Stimulated activated naive CD8-positive, alpha-beta T cell treated with anti-CD3 and anti-CD28 coated beads, Interleukin-15, amount 100 ng/mL, for 72 hours (primary cell): ENCODE measurements at places on chromosomes 16 and 17.
A peak's percentile ranks its signal among the peaks of the same experiment; 100 is the strongest.

DNA sequence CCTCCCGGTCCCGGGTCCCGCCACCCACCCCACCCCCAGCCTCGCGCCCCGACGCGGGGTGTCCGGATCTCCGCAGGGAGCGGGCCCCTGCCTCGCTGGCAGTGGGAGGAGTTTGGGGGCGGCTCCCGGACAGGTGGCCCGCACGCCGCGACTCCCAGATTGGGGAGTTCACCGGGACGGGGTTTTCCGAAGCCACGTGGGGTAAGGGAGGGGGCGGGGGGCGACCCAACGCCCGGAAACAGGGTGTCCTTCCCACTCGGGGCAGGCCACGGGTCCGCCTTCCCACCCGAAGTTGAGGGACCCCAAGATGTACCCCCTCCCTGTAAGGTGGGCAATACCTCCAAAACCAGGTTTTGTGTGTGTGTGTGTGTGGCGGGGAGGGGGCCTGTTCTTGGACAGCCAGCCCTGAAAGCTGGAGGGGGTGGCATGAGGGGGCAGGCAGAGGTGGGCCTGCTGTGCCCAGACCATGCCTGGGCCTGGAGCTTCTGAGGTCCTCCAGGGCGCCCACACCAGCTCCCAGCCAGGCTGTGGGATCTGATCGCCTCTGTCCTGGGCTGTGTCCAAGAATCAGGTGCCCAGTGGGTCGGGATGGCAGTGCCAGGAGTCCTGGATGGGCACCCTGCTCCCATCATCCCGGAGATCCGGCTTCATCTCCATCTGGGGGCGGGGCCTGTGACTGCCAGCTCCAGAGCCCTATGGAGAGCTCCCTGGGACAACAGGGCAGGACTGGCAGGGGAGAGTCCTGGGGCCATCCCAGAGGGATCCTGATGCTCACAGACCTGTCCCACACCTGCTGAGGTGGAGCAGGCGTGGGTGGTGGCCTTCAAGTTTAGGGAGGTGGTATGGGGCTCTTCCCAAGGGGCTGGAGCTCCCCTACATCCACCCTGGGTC, 767 bp downstream of the SYNGR2 start:
- DNase-seq = no peak

DNA sequence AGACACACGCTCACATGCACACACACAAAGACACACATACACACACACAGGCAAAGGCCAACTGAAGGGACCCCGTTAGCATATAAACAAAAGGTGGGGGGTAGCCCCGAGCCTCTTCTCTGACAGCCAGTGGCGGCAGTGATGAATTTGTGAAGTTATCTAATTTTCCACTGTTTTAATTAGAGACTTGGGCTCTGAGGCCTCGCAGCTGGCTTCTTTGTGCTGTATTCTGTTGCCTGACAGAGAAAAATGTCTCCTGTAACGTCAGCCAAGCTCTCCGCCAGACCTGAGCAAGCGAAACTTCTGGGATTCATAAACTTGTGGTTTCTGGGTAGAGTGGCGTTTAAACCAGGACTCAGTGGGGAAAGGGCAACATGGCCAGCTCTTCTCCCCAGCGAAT, 113.9 kb upstream of the FOXF1 start:
- DNase-seq = no peak

GRCh38 chr17:69578385-69578936, 164.0 kb downstream of the MAP2K6 start:
- no peak for DNase-seq

DNA sequence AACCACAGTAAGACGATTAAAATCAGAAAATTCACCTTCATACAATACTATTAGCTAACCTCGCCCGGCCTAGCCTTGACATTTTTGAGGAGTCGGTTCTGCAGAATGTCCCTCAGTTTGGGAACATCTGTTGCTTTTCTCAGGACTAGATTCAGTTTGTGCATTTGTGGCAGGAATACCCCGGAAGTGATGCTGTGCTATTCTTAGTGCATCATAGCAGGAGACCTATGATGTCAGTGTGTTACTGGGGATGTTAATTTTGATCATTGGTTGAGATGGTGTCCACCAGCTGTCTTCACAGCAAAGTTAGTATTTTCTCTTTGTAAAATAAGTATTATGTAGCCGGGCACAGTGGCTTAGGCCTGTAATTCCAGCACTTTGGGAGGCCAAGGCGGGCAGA, 21.5 kb upstream of the HELZ start:
- no peak for DNase-seq

GRCh38 chr17:74350486-74350885, 11.2 kb downstream of the BTBD17 start:
- no peak for DNase-seq

GRCh38 chr17:76726776-76727718, at the start of gene METTL23:
METTL23 (plus strand) TSS chr17:76726839; CDS start chr17:76729711, 2,872 bp downstream.
- DNase-seq = peak; percentile 93

DNA sequence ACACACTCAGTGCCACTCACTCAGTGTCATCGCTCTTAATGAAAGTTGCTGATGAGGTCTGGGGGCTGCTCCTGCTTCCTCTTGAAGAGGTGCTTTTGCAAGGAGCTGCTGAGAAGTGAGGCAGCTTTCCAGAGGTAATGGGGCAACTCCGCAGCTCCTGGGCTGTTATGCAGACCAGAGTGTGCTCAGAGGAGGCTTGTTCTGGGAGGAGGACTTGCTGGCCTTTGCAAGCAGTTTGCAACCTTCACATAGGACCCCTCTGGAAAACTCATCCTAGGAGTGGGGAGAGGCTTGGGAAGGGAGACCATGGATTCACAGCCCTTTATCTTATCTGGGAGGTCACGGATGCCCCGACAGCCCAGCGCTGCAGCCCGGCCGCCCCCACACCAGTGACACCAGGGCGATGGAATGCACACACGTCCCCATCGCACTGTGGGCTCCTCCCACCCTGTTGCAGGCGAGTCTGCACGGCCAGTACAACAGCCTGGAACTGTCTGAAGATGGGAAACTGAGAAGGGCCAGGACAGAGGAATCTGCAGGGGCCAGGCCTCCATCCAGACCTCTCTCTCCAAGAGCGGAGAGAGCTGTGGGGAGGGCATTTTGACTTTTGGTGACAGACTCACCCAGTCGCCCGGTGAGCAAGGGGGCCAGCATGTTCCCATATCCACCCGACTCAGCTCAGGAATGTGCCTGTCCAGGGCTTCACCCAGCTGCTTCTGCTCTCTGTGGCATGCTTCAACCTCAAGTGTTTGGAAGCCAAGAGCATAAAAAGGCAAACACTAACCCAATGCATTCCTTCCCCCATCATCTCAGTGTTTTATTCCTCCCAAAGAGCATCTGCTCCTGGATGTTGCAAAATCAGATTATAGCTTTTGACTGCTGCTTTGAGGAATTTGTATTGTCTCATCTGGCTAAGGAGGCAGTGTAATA, 78.6 kb upstream of the ZNF469 start:
- DNase-seq = no peak

DNA sequence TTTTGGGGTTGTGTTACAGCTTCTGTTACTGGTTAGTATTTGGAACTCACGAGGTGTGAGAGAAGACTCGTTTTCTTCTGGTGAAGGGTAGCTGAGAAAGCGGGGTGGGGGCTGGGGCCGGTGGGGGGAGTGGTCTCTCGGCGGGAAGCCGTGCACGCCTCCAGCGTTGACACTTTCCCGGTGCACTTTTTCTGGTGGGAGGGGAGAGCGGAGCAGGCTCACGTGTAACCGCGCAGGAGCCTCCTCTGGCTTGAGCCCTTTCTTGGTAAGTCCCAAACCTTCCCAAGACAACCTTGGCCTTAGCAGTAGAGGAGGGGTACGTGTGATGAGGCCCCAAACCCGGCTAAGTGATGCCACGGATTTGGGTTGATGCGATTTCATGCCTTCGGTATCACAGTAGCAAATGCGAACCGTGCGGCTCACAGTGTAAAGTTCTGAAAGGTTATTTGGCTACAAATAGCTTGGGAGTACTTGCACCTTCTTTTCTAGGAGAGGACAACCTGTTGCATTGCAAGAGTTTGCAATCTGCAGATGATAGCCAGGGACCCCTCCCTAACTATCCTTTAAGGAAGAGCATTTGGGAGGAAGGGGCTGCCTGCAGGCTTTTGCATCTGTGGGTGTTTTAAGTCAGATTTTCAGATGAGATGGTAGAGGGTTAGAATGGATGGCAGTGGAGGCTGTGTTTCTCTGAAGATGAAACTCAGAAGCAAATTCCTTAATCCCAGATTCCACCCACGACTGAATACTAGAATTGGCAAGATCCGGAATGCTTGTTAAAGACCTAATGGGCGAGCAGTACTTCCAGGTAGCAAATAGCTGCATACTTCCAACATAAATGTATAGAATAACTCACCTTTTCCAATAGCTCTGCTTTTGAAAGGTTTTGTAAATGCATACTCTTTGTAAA, 1.5 kb downstream of the HLF start:
- peak; percentile 3 for DNase-seq

DNA sequence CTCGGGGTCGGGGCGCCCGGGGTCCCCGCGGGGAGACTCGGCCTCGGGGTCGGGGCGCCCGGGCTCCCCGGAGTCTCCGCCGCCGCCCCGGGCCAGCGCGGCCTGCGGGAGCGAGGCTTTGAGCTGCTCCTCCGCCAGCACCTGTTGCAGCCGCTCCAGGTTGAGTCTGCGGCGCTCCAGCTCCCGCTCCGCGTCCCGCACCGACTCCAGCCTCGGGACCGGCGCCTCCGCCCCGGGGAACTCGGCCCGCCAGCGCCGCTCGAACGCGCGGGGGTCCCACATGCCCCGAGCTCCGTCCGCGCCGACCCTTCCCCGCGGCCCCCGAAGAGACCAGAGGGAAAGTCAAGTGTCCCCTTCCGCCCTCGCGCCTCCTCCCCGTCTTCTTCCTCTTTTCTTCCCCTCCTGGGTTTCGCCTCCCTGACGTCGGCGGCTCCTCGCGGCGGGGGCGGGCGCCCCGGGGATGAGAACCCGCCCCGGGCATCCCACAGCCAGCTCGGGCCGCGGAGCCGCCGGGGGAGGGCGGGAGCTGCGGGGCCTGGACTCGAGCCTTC, 40.8 kb upstream of the BHLHA9 start:
- DNase-seq = peak; percentile 38

GRCh38 chr16:72985148-72985941, 62.6 kb downstream of the ZFHX3 start:
- no peak for DNase-seq

GRCh38 chr17:76593384-76593826, 7.7 kb upstream of the ST6GALNAC2 start:
- DNase-seq = no peak

- no peak for DNase-seq
These were observed 64.7 kb upstream of the SLC12A3 start for GRCh38 chr16:56800355-56800754.

GRCh38 chr16:89315791-89316581, 98.5 kb downstream of the ZNF778 start:
- peak; percentile 75 for DNase-seq

GRCh38 chr16:1997494-1998359, 8.0 kb downstream of the SYNGR3 start:
- no peak for DNase-seq

GRCh38 chr16:84408314-84408690, 40.0 kb downstream of the ATP2C2 start:
- DNase-seq = no peak

GRCh38 chr17:20010099-20010863, 1.1 kb downstream of the SPECC1 start:
- DNase-seq = no peak

- no peak for DNase-seq
These were observed 141.2 kb downstream of the CMIP start for GRCh38 chr16:81585785-81586184.

DNA sequence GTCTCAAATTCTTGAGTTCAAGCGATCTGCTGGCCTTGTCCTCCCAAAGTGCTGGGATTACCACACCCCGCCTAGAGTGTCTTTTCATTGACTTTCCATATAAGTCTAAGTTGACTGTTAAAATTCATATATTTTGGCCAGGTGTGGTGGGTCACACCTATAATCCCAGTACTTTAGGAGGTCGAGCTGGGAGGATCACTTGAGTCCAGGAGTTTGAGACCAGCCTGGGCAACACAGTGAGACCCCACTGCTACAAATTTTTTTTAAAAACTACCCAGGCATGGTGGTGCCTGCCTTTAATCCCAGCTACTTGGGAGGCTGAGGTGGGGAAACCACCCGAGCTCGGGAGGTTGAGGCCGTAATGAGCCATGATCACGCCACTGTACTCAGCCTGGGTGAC, 21.9 kb upstream of the MRC2 start:
- no peak for DNase-seq

DNA sequence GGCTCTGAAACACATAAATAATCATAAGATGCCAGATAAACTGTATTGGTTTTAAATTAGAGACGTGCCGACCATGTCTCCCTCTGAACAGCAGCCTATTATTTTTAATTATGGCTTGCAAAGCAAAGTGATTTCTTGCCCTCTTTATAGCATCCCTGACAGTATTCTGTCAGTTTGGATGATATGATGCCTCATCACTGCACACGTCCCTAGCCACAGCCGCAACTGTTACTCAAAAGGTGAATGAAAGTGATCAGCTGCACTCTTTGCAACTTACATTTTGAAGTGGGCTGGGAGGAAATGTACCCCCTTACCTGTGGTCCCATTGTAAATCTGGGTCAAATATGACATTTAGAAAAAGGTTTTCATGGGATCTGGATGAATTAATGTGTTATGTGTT, 389.9 kb downstream of the MAF start:
- no peak for DNase-seq

DNA sequence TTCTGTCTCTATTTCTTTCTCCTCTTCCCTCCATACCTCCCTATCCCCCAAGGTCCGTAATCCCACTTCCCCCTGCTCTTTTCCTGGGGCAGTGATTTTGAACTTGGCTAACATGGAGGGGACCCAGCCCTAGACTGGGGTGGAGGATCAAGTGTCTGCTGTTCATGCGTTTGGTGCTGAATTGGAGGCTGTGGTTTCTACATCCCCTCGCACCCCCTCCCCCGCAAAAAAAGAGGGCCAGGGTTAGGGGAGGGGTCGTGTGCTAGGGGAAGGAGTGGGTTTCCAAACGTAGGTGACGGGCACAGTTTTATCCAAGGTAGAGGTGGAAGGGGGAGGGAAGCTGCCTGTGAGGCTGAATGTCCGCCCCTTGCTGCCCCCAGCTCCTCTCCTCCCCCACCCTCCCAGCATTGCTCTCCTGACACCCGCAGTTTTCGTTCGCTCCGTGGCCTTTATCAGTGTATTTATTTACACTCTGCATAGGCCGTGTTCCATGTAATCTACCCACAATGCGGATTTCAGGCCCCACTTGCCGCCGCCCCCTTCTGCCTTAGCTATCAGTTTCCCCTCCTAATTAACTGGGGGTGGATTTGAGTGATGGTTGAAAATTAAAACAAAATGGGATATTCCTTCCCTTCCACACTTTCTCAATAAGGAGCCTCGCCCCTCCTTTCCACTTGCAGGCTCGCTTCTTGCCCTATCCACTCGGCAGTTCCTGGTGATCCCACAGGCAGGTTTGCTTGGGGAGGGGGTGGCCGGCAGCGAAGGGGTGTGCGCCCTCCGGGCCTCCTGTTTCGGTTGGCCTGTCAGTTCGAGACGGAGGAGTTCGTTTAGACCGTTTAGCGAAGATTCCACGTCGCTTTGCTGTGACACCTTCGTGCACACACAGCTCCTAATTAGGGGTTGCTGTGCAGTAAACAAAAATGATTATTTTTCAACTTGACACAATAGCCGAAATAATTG, 2.0 kb downstream of the GNAO1 start:
- no peak for DNase-seq

DNA sequence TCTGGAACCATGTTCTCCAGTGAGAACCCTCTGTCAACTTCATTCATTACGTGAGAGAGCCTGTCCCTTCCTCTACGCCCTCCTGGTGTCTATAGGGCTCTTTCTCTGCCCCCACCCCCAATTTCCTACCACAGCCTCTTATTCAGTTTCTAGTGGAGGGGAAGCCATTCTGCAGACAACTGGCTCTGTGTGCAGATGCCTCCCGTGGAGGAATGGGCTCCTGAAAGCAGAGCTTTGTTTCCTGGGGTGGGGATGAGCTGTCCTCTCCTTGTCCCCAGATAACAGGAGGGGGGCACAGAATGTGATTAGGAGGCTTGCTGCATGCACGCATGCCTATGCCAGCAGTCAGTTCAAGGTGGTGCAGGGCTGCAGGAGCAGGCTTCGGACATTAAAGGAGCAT, 31.6 kb downstream of the MMP15 start:
- DNase-seq = no peak
